Heart left ventricle (tissue), 16 donors: ENCODE measurements at places on chromosomes 3 and 15. TPM values are rescaled to one million over a fixed set of nuclear protein-coding genes. Genes with fewer than 3 reads are reported as not detected.

The STRIT1 gene
- polyA plus RNA-seq = 0.18 TPM

The P4HTM gene
- polyA plus RNA-seq = 27.0 TPM

The ALDH1L1 gene
- polyA plus RNA-seq = 13.4 TPM

The TWF2 gene
- 45.8 TPM for polyA plus RNA-seq

The RYK gene
- polyA plus RNA-seq = 23.6 TPM

The KLHL6 gene
- 0.46 TPM for polyA plus RNA-seq

The CPN2 gene
- 0.72 TPM for polyA plus RNA-seq

The AMT gene
- polyA plus RNA-seq = 3.5 TPM

The GNAT1 gene
- polyA plus RNA-seq = not detected

The CSK gene
- 24.7 TPM for polyA plus RNA-seq

The PRRT3 gene
- polyA plus RNA-seq = 0.44 TPM

The KLHL40 gene
- 0.61 TPM for polyA plus RNA-seq

The INSYN1 gene
- 137 TPM for polyA plus RNA-seq

The ITIH1 gene
- 0.04 TPM for polyA plus RNA-seq

The ATP8B4 gene
- 0.51 TPM for polyA plus RNA-seq

The SLC6A1 gene
- 0.65 TPM for polyA plus RNA-seq

The ANKUB1 gene
- not detected for polyA plus RNA-seq

The FAM107A gene
- polyA plus RNA-seq = 47.9 TPM

The TRIM42 gene
- not detected for polyA plus RNA-seq

The SLC49A4 gene
- 8.2 TPM for polyA plus RNA-seq

The C3orf62 gene
- 2.5 TPM for polyA plus RNA-seq

The KATNBL1 gene
- polyA plus RNA-seq = 15.0 TPM

The GPR176 gene
- 2.6 TPM for polyA plus RNA-seq

The TMEM40 gene
- polyA plus RNA-seq = 0.82 TPM

The GHSR gene
- not detected for polyA plus RNA-seq

The DCLK3 gene
- 0.26 TPM for polyA plus RNA-seq

The HYKK gene
- polyA plus RNA-seq = 2.6 TPM

The IL12A gene
- 0.57 TPM for polyA plus RNA-seq

The SEMA6D gene
- 3.1 TPM for polyA plus RNA-seq
